ENCODE measurements at places on chromosomes 11 and 22.

GRCh38 chr22:22887621-22888503, at the start of gene IGLL5:
IGLL5 (plus strand) TSS chr22:22887816; CDS start chr22:22888054, 238 bp downstream.
- DNase-seq, result no peak

- DNase-seq, result no peak
Observed at GRCh38 chr11:63672936-63673539, 1.9 kb upstream of the ATL3 start.

DNA sequence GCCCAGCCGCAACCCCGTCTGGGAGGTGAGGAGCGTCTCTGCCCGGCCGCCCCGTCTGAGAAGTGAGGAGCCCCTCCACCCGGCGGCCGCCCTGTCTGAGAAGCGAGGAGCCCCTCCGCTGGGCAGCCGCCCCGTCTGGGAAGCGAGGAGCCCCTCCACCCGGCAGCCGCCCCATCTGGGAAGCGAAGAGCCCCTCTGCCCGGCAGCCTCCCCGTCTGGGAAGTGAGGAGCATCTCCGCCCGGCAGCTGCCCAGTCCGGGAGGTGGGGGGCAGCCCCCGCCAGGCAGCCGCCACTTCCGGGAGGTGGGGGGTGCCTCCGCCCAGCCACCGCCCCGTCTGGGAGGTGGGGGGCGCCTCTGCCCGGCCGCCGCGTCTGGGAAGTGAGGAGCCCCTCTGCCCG, 70.6 kb downstream of the STK33 start:
- DNase-seq, result no peak

DNA sequence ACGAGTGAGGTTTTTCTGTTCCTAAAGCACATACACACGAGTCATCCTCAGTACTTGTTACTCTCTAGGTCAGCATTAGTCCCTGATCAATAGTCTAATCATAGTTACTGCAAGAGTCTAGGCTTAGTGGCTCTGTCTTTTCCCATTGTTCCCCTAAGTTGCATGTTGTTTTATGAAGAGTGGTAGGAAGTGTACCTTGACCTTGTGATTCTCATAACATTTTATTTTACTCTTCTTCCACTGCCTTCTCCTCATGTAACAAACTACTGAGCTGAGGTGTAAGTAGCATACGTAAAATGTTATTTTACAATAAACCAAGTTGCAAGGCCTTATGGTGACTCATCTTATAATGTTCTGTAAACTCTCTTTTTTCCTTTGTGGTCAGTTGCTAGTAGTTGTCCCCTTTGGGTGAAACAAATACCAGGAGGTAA, 15.0 kb downstream of the METTL15 start:
- no peak for DNase-seq

DNA sequence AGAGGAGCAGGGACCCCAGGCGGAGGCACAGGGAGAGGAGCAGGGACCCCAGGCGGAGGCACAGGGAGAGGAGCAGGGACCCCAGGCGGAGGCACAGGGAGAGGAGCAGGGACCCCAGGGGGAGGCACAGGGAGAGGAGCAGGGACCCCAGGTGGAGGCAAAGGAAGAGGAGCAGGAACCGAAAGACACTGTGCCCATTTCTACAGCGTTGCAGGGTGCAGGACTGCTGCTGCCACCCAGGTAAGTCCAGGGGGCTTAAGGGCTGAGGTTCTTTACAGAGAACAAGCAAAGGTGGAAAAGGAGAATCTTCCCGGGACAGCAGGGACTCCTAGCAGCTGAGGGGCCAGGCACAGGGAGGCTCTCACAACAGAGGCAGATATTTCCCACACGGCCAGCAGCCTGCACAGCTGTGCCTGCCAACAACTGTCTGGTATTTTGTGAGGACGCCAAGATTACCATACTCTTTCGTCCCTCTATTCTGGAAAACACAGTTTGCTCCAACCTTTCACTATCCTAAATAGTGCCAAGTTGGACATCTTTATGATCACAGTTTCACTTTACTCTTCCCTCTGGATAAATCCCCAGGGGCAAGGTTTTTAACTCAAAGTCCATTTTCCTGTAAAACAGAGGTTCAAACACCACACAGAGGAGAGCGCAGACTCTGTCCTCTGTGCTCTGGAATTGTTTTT, 39.4 kb downstream of the SHANK2 start:
- no peak for DNase-seq

- DNase-seq, result no peak
Observed at GRCh38 chr11:11476499-11476898, 123.4 kb upstream of the CSNK2A3 start.

DNA sequence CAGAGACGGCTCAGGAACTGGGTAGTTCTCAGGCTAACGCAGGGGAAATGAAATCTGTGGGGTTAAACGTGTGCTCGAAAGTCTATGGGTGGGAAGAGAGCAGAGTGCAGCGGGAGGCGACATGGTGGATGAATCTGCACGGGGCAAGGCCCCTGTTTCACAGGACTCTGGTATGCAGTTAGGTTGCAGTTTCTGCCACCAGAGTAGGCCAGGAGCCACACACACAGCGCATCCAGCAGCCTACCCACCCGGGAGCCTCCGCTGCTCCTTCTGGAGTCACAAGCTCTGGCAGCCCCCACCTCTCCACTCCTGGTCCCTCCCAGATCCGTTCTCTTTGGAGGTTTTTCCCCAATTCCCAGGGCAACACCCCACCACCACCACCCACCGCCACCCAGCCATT, 27.0 kb downstream of the SPATA19 start:
- no peak for DNase-seq

DNA sequence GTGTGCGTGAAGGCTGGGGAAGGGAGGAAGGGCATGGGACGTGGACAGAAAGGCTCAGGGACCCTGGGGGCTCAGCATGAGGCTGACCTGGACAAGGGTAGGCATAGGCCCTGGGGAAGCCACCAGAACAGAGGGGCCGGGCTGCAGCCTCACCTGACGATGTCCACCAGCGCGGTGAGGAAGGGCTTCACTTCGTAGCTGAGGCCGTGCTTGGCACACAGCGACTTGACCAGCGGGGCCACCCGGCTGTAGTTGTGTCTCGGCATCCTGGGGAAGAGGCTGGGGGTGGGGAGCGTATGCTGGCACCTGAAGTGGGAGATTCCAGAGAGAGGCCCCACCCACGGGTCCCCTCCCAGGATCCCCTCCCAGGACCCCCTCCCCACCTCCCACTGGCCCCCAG, 15.6 kb downstream of the FADS3 start:
- no peak for DNase-seq

- no peak for DNase-seq
Observed at GRCh38 chr11:67581469-67581868, 2.1 kb upstream of the GSTP1 start.

- no peak for DNase-seq
Observed at GRCh38 chr11:47327949-47328348, 24.6 kb downstream of the MYBPC3 start.

DNA sequence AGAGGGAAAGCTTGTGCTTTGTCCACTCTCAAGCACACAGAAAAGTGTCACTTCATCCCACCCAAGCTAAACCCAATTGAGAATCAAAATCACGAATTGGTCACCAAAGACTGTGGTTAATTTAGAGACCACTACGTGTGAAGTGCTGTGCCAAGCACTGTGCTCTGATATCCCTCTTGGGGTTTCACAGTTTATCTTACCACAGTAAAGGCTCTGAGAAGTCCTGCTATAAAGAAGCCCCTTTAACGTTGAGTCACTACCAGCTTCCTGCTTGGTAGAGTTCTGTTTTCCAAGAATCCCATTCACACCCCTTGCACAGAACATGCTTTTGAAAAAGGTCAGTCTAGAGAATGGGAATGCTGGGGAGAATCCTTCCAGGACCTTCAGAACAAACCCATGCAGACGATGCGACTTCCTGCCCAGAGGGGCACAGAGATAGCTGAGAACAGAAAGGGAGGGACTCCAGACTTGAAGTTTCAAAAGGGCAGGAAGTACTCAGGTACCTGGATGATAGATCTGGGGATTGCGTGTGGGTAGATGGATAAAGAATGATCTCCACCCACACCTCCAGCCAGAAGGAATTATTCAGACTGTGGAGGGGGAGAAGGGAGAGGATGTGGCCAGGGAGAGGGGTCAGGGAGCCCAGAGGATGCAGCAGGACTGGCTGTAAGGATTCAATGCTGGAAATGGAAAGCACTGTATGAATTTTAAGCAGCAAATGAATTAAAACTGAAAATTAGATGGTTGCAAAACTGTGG, 18.1 kb upstream of the TSPAN18 start:
- DNase-seq, result no peak

DNA sequence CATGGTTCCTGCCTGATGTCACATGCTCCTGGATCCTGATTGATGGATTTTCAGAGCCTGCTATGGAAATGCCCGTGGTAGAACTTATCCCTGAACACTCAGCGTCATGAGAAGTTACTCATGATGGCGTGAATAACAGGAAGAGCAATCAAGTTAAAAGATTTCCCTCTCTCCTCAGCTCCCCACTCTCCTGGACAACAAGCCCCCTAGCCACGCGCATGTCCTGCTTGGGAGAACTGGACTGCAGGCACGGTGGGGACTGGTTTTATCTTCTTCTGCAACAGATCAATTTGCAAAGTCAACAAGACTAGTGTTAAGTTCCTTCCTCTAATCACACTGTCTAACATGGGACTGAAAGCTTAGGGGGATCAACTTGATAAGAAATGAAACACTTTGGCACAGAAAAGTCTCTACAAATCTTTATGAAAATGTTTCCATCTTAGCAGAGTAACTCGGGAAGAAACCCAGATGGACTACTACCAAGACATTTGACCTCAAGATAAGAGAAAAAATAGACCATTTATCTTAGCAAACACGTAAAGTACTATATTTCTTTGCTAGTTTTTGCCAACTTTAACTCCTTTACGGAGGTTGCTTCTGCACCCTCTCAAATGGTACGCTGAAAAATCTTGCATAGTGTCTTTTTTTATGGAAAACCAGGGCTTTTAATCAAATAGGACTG, 27.6 kb downstream of the POU2AF1 start:
- no peak for DNase-seq

DNA sequence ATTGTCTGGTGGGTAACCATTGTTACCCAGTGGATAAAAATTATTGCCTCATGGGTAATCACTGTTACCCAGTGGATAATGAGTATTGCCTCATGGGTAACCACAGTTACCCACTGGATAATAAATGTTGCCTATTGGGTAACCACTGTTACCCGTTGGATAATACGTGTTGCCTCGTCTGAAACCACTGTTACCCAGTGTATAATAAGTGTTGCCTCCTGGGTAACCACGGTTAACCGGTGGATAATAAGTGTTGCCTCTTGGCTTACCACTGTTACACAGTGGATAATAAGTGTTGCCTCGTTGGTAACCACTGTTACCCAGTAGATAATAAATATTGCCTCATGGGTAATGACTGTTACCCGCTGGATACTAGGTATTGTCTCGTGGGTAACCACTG, 20.9 kb upstream of the NXPE4 start:
- no peak for DNase-seq

DNA sequence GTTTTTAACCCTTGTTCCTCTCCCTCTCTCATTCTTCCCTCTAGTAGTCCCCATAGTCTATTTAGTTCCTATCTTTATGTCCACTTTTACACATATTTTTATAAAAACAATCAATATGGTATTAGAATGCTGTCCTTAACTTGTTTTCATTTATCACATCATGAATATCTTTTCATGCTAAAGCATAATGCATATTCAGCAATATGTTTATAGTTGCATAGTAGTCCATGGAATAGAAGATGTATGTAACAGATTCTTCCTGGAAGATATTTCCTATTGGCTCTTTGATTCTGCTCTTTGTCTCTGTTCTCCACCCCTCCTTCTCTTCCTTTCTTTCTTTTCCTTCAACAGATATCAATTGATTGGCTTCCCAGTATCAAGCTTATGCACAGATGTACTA, 1047.1 kb upstream of the TENM4 start:
- no peak for DNase-seq

DNA sequence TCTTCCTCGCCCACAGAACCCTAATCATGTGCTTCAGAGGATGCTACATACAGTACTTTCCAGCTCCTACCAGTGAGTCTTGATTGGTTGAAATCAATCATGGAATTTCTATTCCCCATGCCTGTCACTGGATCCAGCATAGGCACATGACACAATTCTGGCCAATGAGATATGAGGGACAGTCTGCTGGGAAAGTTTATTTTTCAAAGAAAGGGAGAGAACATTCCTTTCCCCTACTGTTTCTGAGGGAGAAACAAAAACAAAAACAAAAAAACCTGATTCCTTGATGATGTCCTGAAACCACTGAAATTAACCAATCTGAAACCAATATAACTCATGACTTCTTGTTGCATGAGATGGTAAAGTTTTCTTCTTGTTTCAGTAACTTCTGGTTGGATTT, 3.3 kb upstream of the RCN1 start:
- DNase-seq, result no peak

- DNase-seq, result no peak
Observed at GRCh38 chr11:39249566-39250365, 2209.7 kb downstream of the LRRC4C start.

GRCh38 chr11:117901601-117902000, 25.1 kb upstream of the FXYD6 start:
- DNase-seq, result no peak

- no peak for DNase-seq
Observed at GRCh38 chr11:119676461-119677020, 52.5 kb downstream of the NECTIN1 start.

GRCh38 chr11:20909995-20910726, 240.8 kb downstream of the NELL1 start:
- DNase-seq, result no peak

DNA sequence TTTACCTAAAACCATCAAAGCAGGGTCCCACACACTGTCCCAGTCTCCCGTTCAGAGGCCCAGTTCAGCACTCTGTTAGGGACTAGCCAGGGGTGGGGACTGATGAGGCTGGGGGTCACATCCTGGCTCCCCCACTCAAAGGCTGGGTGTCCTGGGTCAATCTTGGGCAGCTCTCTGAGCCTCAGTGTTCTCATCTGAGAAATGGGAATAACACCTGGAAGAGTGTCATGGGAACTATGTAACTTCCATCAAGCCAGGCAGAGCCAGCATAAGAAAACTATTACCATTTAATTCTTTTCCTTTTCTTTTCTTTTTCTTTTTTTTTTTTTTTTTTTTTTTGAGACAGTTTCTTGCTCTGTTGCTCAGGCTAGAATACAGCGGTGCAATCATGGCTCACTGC, 38.4 kb downstream of the TPST2 start:
- no peak for DNase-seq

GRCh38 chr11:118883004-118883367, 706 bp upstream of the CXCR5 start:
- DNase-seq, result no peak

GRCh38 chr22:36954251-36955014, 41.0 kb downstream of the CSF2RB start:
- no peak for DNase-seq

DNA sequence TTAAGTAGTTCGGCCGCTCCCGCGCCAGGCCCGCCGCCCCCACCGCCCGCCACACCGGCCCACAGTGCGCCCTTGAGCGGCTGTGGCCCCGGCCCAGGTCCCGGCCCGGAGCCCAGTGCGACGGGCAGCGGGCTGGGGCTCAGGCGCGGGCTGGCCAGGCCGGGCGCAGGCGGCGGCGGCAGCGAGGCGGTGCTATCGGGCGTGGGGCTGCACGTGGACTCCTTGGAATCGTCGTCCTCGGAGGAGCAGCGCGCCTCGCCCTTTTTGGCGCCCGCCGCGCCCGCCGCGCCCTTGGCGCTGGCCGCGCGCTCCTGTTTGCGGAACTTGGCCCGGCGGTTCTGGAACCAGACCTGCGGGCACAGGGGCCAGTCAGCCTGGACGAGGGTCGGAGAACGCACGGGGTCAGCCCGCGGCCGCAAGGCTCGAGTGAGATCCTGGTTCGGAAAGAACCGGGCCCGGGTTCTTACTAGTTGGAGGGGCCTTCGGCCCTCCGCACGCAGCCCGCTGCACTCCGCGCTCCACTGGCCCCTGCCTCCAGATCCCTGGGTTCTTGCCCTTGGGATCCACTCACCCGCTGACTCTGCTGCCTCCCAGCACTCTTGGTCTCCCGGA, 4.0 kb downstream of the PHOX2A start:
- DNase-seq, result no peak

- DNase-seq, result no peak
Observed at GRCh38 chr11:128361451-128362020, 225.8 kb downstream of the ETS1 start.
